ENCODE measurements at places on chromosomes 5 and 9.

DNA sequence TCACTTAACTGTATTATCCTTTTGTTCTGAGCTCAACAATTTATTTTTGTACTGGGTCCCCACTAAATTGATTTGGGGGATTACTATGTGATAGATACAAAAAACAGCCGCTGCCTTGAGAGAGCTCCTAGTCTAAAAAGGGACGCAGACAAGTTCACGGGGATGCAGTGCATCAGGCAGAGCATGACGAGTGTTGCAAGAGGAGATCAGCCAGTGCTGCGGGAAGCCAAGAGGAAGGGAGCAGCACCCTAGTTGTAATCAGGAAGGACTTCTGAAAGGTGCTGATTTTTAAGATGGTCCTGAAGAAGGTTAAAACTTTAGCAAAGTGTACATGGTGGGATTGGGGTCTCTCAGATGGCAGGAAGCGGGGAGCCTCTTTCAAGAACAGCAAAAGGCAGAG lies 15.8 kb downstream of the GALNT10 start:
- no peak for DNase-seq

DNA sequence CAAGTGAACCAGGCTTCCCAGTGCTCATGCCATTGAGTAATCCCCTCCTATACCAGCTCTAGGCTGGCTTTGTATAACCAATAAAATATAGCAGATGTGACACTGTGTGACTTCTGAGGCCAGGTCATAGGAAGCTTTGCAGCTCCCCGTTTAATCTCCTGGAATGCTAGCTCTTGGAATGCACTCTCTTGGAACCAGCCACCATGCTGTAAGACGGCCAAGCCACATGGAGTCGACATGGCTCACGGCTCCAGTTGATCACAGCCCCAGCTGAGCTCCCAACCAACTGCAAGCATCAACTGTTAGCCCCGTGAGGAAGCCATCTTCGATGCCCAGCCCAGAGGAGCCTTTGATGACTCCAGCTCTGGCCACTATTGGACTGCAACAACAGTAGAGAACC lies 74.5 kb downstream of the SH3TC2 start:
- no peak for DNase-seq

DNA sequence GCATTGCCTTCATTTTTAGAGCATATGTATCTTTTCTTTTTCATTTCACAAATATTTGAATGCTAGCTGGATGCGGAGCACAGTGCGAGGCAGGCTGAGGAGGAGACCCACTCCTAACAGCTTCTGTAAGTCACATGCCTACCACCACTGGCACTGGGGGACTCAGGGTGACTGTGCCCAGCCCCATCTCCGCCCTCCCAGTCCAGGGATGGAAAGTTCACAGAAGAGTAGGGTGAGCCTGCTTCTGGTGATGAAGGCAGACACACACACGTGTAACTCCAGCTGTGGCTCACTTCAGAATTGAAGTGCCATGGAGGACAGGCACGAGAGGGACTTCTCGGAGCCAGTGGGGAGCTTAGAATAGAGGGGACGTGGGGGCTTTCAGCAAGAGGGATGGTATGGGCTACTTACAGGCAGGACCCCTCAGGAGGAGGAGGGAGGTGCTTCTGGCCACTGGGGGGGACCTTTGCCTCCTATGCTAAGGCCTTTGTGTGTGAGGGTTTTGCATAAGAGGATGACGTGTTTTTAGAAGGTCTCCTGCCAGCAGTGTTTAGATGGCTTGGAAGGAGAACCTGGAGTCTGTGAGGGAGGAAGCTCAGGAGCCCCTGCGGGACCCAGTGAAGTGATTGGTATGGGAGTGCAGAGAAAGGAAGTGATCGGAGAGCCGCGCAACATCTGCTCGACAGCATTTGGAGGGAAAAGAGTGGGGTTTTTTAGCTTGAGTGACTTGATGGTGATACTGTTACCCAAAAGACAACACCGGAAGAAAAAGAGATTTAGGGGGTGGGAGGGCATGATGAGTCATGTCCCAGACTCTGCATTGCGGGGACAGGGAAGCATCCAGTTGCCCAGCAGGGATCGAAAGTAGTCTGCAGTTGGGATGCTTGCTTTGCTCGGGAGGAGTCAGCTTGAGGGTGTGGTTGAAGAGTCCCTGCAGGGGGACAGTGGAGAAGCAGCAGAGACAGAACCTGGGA lies 163.5 kb upstream of the OTULINL start:
- no peak for DNase-seq

GRCh38 chr5:141747152-141748141 lies 65.4 kb upstream of the ARAP3 start:
- DNase-seq = no peak

DNA sequence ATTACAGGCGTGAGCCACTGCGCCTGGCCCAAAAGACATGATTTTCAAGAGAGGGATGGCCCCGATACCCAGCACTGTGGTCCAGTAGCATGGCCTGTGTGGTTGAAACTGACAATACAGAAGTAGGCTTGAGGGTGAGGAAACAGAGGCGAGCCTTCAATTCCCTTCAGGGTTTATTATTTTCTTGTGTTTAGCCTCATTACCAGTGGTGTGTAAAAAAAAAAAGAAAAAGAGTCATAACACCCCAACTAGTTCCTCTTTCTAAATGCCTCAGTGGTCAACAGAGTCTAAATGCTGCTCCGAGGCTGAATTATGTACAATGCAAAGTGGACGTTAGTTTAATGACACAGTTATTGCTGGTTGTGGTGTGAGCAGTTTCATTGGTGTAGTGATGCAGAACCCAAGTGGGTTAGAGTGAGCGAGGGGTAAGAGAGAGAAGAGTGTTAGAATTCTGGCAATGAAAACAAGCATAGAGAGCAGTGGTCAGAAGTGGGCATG lies 58.8 kb downstream of the SNX30 start:
- no peak for DNase-seq

DNA sequence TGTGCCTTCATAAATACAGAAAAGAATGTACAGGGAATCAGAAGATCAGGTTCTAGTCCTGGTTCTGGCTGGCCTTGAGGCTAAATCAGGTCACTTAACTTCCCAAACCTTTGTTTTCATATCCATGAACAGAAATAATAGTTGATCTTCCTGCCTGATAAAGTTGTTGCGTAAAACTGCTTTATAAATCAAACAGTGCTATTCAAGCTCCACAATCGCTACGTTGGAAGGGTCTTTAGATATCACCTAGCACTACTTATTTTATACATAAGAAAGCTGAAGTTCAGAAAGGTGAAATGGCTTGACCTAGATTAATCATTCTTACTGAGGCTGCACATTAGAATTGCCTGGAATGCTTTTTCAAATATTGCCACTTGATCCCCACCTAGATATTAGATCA lies 36.3 kb upstream of the GCNT4 start:
- no peak for DNase-seq

GRCh38 chr5:33925278-33925677 lies 10.9 kb upstream of the RXFP3 start:
- DNase-seq = no peak
